Mesothelial cell of epicardium (in vitro differentiated cells): ENCODE measurements at places on chromosomes 5 and 9.

DNA sequence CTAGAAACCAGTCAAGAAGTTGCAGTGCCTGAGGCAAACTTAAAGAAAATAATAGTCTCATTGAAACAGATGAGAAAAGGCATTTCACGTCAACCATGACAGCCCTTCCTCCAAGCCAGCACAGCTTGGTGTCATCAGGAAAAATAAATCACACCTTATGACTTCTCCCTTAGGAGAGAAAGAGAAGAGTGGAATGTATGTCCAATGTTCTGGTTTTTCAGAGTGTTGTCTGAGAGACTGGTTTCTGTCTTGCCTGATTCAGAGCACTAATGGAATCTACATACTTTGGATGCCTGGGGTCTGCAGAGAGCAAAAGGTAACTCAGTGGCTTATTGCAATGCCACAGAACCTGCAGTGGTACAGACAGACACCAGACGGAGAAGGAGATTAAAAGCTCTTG is 105.5 kb upstream of the PDE4D start:
- no peaks in the 10 kb centered on the region for H3K27me3 ChIP-seq
- peaks cover 18% of the 10 kb centered on the region for H3K36me3 ChIP-seq
- H3K4me1 ChIP-seq = peaks cover 33% of the 10 kb centered on the region
- no peak for DNase-seq

- H3K36me3 ChIP-seq = no peaks in the 10 kb centered on the region
- no peaks in the 10 kb centered on the region for H3K27me3 ChIP-seq
- peak overlapping the region; percentile 91 for H3K27ac ChIP-seq
- peaks cover 51% of the 10 kb centered on the region for H3K4me1 ChIP-seq
- no peak overlapping the region for H3K4me3 ChIP-seq
Observed at GRCh38 chr9:92971121-92971520, 23.8 kb downstream of the FGD3 start.

- no peaks in the 10 kb centered on the region for H3K36me3 ChIP-seq
- H3K4me3 ChIP-seq = no peak overlapping the region
- H3K4me1 ChIP-seq = peaks cover 6% of the 10 kb centered on the region
Observed at GRCh38 chr9:9753266-9753665, 859.5 kb downstream of the PTPRD start.

GRCh38 chr5:73821003-73821402 is 195.0 kb downstream of the ARHGEF28 start:
- H3K36me3 ChIP-seq = no peaks in the 10 kb centered on the region
- DNase-seq = no peak
- peaks cover 10% of the 10 kb centered on the region for H3K4me1 ChIP-seq
- no peaks in the 10 kb centered on the region for H3K27me3 ChIP-seq
